Naive thymus-derived CD8-positive, alpha-beta T cell (primary cell): ENCODE measurements at places on chromosomes 16 and 17. TPM values are rescaled to one million over a fixed set of nuclear protein-coding genes. Genes with fewer than 3 reads are reported as not detected.

TBC1D3I gene
- total RNA-seq = 0.47 TPM

CCDC154 gene
- 14.0 TPM for total RNA-seq

DNA sequence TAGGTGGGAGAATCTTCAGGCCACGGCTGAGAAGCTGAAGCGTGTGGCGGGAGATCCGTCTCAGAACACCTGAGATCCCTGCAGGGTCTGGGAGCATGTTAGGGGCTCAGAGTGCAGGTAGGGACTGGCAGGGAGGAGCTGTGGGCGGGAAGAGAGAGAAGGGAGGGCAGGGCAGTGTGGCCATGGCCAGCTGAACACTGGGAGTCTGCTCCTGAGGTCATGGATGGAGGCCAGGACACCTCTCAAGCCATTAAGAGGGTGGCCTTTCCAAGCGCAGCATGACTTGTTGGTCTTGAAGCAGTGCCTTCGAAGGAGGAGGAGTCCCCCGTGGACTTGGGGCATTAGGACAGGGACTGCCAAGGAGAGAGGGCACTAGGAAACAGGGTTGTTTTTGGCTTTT lies 23.7 kb downstream of the NAA60 start:
- DNase-seq = no peak

- no peak for DNase-seq
These were observed 91.8 kb downstream of the NCOR1 start for GRCh38 chr17:16123531-16123930.

DNA sequence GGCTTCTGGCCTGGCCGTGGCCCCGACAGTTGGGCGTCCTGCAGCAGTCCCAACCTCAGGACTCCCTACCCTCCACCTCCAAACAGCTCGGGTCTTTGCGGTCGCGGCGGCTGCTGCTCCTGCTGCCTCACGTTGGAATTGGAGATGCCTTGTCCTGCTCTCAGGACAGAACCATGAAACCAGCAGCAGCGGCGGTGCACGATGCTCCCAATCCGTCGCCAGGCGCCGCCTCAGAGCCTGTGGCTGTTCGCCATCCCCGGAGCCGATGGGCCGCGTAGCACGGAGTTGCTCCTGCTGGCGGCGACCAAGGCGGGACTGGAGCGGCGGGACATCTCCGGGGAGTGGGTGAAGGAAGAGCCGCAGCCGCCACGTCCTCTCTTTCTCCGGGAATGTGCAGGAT lies 1965.9 kb downstream of the TP53TG3F start:
- no peak for DNase-seq

DNA sequence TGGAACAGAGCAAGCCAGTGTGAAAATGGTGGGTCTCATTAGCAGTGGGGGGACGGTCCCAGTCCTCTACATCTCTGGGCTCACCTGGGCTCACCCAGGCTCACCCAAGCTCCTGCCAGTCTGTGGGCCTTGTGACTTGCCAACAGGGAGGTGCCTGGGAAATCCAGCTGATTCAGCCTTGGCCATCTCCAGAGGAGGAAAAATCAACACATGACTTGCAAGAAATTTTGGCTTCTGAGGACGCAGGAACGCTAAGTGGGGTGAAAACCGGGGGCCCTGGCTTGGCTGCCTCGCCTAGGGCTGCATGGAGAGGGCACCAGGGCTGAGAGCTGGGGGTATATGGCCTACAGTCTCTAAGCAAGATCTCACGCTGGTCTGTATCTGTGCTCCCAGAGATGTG lies 47.7 kb downstream of the VAC14 start:
- DNase-seq = no peak

SMIM36 gene
- not detected for total RNA-seq

- no peak for DNase-seq
These were observed 47.8 kb downstream of the BMERB1 start for GRCh38 chr16:15482068-15482747.

ACE gene
- 1.2 TPM for total RNA-seq

- DNase-seq = no peak
These were observed 22.4 kb downstream of the SOCS3 start for GRCh38 chr17:78337244-78338109.

DNA sequence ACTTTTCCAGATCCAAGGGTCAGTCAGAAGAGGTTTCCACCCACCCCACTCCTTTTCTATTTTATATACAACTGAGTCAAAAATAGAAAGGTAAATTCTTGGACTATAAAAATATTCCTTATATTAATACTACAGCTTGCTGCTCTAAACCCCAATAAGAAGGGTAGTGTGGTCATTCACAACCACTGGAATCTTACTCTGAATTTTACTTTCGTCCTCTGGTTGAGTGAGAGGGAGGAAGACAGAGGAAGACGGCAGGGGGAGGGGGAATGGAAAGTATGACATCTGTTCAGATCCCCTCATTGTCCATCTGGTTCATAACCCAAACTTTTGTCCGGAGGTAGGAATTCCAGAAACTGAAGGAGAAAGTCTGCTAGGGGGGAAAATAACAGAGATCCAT lies 67.2 kb downstream of the MAF start:
- no peak for DNase-seq

- no peak for DNase-seq
These were observed 370.2 kb upstream of the MAF start for GRCh38 chr16:79970551-79971236.

GRCh38 chr17:73184136-73184993 lies 8.5 kb upstream of the COG1 start:
- no peak for DNase-seq

- DNase-seq = no peak
These were observed 6.6 kb upstream of the GALK1 start for GRCh38 chr17:75771334-75772281.

- DNase-seq = no peak
These were observed 8.3 kb downstream of the PITPNC1 start for GRCh38 chr17:67385122-67385988.

DNA sequence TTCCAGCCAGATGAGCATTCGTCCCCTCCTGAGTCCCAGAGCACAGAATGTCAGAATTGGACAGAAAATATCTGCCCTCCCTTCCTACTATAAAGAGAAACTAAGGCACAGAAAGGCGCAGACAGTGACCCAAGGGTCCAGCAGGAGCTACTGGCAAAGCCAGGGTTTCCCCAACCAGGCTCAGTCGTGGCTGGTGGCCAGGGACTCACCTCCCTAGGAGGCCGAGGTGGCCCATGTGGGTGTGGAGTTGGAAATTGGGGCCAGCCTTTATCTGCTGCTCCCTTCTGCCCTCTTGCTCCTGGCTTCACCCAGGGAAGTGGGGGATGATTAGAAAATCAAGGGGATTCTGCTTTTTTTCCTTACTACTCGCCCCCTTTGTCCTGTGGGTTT lies 1.1 kb downstream of the DRC7 start:
- DNase-seq = no peak

CD300H gene
- not detected for total RNA-seq

DNA sequence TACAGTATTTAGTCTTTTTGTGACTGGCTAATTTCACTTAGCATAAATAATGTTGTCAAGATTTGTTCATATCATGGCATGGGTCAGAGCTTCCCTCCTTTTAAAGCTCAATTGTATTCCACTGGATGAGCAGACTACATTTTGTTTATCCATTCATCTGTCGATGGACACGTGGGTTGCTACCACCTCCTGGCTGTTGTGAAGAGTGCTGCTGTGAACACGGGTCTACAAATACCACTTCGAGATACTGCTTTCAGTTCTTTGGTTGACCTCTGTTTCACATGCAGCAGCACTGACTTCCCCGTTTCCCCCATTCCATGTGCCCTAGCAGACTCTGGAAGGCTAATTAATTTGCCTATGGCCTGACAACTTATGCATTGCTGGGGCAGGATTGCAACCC lies 285.4 kb downstream of the SHISA9 start:
- no peak for DNase-seq

KRTAP1-5 gene
- total RNA-seq = not detected

PTX4 gene
- not detected for total RNA-seq

TBC1D3E gene
- total RNA-seq = not detected

KRTAP4-8 gene
- not detected for total RNA-seq

CSH1 gene
- total RNA-seq = not detected

- DNase-seq = no peak
These were observed 11.1 kb downstream of the NLRC5 start for GRCh38 chr16:57000271-57001025.

- DNase-seq = no peak
These were observed 21.7 kb downstream of the MSI2 start for GRCh38 chr17:57277923-57278604.

GRCh38 chr17:77273397-77274085 lies 132.8 kb downstream of the SEC14L1 start:
- no peak for DNase-seq

ZP2 gene
- total RNA-seq = not detected

GRCh38 chr17:57393368-57393767 lies 137.0 kb downstream of the MSI2 start:
- DNase-seq = no peak

GRCh38 chr16:85317704-85318103 lies 205.4 kb upstream of the CIBAR2 start:
- DNase-seq = no peak

- DNase-seq = peak; percentile 51
These were observed 65.9 kb upstream of the SDK2 start for GRCh38 chr17:73710095-73710592.

DNA sequence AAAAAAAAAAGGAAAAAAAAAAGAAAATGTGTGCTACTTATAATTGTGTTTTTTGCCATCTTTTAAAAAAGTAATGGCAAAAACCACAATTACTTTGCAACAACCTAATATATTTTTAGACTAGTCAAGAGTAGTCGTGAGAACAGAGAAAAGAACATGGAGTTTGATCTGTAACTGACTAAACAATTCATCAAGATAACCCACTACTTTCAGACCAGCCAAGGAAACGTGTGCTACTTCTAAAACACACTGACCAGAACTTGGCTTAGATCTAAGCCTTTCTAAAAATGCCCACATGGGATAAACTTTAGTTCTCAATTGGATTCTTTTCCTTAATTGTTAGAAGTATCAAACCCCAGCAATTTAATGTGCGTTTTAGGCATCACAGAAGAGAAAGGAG lies 616 bp downstream of the PECAM1 start:
- no peak for DNase-seq

GRCh38 chr17:49365667-49366066 lies 3.6 kb upstream of the ZNF652 start:
- DNase-seq = no peak

- no peak for DNase-seq
These were observed 14.0 kb upstream of the TEX2 start for GRCh38 chr17:64276961-64277505.
